NCI-H526 (cell line): ENCODE measurements at places on chromosomes 1 and 21.

- DNase-seq = peak; percentile 28
Measured at GRCh38 chr1:174074757-174075156, 52.6 kb upstream of the RC3H1 start.

- peak; percentile 8 for DNase-seq
Measured at GRCh38 chr1:115530407-115530806, 111.4 kb upstream of the VANGL1 start.

GRCh38 chr1:204132718-204133117 is 19.1 kb downstream of the ETNK2 start:
- DNase-seq = no peak

GRCh38 chr1:40153073-40153770 is 8.0 kb upstream of the RLF start:
- peak; percentile 68 for DNase-seq

- no peak for DNase-seq
Measured at GRCh38 chr1:213122514-213122929, 71.5 kb downstream of the RPS6KC1 start.

DNA sequence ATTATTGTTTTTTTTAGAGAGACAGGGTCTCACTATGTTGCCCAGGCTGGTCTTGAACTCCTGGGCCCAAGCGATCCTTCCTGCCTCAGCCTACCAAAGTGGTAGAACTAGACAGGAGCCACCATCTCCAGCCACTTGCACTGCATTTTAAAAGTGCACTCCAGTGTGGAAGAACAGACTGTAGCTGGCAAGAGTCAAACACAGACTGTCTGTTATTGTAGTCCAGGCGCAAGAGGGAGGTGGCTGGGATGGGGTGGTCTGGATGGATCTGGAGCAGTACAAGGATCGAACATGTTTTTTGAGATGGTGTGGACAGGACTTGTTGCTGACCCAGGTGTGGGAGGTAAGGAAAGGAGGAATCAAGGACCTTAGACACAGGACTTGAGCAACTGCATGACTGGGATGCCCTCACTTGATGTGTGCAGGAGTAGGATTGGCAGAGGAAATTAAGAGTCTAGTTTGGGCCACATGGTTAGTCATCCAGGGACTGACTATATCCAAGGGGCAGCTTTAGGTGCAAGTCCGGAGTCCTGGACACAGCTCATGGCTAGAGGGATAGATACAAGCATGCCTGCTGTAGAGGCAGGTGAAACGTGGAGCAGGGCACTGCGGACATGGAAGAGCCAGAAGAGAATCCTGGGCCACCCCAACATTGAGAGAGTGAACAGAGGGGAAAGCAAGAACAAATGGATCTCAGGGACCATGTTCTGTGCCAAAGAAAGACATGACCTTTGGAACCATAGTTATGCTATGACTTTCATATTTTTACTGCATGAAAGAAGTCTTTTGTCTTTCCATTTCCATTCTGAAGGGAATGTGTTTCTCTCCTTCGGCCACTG is 42.0 kb downstream of the ELK4 start:
- no peak for DNase-seq

DNA sequence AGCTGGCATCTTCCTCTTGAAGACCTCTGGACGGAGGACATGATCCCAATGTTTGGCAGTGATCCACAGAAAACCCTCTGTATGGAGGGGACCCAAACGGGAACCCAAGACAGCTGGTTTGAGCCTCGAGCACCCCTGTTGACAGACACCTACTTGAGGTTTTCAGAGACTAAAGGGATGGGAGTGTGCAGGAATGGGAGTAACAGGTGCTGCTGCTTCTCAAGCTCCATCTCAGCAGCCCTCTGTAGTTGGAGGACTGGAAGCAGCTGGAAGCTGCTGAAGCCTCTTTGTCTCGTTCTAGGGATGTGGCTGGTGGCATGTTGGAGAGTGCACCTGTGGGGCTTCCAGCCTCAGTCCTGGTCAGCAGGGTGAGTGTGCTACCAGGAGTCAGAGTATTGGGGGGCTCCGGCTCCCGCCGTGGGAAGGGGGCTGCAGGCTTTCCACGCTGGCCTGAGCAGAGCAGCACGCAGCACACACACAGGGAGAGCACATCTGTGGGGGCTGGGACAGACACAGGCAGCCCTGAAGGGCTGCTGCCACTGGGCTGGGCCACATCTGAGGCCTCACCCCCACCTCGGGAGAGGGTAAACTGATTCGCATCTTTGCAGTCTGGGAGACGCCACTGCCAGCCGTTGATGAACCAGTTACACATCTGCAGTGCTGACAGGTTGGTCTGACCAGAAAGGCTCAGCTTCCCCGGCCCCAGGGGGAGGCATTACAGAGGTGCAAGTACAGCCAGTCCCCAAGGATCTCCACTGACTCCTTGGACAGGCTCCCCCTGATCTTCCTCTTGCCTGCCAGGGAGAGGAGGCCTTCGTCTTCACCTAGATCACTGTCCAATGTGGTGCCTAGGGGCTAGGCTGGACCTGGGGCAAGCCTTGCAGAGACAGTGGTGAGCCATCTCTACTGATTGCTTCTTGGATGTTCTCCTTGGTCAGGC is 56.6 kb downstream of the ADSS2 start:
- no peak for DNase-seq

DNA sequence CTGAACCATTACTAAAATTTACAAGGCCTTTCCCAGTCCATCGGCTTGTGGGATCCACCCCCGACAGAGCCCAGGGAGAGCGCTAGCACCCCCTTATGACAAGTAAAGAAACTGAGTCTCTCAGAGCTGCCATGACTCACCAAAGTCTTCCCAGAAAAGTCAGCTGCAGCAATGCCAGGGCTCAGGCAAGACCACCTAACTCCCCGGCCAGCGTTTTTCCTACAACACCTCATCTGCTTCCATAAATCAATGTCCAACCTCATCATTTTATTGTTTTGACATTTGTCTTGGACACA is 15.0 kb downstream of the DHCR24 start:
- DNase-seq = no peak

DNA sequence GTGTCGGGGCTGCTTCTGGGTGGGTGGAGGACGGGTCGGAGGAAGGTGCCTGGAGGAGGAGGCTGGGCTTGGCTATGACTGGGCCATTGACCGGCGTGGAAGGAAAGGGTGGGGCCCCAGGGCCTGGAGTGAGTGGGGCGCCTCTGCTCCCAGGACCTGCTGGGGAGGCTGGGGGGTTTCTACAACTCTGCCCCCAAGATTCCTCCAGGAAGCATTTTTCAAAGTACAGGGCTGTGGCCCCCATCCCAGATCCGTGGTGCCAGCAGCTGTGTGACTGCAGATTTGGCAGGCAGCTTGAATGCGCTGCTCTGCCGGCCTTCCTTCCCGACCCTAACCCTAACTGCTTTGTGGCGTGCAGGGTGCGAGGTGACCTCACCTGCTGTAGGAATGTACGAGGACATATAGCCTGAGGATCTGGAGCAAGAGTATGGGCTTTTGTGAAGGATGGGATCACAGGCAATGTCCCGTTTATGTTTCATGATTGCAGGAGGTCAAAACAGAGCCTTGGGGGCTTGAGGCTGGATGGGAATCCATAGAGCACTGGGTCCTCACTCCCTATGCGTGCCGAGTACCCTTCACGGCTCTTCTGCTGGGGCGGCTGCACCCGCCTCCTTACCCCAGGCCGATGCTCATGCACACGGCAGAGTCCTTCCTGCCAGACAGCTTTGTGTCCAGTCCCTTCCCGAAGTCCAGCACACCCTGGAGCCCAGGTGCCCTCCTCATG is 24.7 kb downstream of the TRPM2 start:
- no peak for DNase-seq

DNA sequence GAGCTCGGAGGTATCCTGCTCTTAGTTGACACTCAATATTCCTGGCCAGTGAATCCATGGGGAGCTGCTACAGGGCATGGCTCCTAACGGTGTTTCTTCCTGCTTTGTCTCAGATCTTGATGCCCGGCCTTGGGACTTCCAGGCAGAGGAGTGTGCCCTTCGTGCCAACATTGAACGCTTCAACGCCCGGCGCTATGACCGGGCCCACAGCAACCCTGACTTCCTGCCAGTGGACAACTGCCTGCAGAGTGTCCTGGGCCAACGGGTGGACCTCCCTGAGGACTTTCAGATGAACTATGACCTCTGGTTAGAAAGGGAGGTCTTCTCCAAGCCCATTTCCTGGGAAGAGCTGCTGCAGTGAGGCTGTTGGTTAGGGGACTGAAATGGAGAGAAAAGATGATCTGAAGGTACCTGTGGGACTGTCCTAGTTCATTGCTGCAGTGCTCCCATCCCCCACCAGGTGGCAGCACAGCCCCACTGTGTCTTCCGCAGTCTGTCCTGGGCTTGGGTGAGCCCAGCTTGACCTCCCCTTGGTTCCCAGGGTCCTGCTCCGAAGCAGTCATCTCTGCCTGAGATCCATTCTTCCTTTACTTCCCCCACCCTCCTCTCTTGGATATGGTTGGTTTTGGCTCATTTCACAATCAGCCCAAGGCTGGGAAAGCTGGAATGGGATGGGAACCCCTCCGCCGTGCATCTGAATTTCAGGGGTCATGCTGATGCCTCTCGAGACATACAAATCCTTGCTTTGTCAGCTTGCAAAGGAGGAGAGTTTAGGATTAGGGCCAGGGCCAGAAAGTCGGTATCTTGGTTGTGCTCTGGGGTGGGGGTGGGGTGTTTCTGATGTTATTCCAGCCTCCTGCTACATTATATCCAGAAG is 16.7 kb downstream of the ALX3 start:
- DNase-seq = no peak

GRCh38 chr21:38766987-38767722 is 38.6 kb upstream of the ETS2 start:
- no peak for DNase-seq

DNA sequence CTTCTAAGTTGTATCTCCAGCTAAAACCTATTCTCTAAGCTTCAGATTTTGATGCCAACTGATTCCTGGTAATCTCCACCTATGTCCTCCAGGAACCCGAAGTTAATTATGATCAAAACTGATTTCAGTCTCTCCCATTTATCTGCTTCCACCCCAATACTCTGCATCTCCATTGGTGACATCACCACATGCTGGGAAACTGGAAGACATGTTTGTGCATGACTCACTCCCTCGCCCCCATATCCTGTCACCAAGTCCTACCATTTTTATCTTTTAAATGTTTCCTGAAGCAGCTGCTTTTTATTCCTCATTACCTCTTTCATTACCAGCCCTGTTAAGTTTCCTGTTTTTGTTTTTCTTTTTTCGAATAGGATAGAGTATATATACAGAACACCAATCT is 228.5 kb downstream of the LRRC40 start:
- DNase-seq = no peak

GRCh38 chr1:163106364-163106987 is 37.3 kb downstream of the RGS4 start:
- no peak for DNase-seq

DNA sequence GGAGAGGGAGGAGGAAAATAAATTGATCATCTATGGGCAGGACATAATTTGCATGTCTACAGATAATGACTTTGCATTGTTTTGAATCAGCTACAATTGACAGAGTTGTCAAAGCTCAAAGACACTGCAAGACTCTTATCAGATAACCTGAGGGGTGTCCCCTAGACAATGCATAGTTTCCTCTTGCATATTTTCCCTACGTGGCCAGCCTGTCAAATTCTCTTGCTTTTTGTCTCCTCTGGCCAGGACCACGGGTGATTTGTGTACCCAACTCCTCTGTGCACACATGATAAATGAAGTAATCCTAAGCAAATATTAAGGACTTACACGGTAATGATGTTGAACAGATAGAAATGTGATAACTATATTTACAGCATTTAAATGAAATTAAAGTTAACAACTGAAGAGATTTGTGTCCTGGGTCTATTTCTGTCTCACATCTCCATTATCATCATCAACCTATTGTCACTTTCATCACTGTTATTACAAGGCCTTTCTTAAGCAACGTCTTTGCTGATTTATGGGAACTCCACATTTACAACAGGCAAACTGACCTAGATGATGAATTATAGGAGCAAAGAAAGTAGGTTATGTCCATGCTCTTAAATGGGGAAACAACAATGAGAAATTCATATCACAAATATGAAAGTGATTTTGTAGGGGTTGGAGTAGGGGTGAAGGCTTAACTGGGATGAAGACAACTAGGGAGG is 18.8 kb downstream of the BATF3 start:
- DNase-seq = no peak

DNA sequence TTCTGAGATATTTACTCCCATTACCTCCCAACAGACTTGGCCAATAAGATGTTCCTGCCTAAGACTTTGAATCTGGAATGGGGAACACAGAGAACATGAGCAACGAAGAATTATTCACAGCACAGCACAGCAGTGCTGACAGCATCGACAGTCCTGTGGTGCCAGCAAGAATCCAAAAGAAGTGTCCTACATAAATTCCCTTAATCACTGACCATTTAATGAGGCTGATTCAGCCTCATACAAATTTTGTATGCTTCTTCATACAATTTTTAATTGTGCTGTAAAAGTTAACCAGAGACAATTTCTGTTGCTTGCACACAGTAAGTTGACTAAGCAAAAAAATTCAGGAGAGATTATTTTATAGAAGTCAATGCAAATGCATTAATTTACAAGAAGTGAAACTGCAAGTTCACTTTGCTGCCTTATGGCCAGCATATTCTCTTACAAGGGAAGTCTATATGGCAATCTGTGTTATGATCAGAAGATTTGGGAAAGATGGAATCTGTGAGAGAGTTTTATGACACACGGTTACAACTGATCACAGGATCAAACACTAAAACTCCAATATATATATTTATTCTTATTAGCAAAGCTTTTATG is 855.9 kb downstream of the LTN1 start:
- no peak for DNase-seq

DNA sequence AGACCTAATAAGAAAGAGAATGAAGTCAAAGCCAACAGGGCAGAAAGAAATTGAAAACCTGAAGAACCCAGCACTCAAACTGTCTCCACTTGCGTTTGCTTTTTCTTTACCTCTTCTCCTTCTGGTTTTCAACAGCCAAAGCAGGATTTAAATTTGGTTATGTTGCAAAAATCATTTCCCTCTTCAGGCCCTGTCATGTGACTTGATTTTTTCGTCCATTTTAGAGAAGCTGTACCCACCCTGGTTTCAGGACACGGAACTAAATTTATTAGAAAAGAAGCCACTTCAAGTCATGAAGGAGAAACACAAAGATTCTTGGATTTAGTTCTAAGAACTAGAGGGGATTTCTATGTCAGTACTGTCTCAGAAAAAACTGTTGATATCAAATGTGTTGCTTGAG is 1.0 kb upstream of the SYNJ1 start:
- no peak for DNase-seq

DNA sequence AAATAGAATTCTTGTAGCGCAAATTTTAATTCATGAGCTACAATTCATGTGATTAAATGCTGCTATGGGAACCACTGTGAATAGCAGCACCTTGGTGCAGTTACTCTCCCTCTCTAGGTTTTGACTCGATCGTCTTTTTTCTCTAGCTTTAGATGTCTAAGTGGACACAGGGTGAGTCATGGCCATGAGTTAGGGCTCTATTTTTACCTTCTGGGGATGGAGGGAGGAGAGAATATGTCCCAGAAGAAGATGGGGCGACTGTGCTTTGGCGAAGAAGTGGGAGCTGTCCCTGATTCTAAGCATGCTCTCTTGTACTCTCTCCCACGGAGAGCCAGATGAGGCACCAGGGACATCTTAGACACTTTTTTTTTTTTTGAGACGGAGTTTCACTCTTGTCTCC is 1.6 kb upstream of the OR2B11 start:
- DNase-seq = no peak

GRCh38 chr1:71343686-71344416 is 263.0 kb upstream of the ZRANB2 start:
- DNase-seq = no peak

GRCh38 chr1:67766141-67766978 is 66.9 kb downstream of the GNG12 start:
- DNase-seq = peak; percentile 70
